ENCODE measurements at places on chromosomes 11 and 22.

GRCh38 chr11:17428925-17429324, 40.5 kb upstream of the KCNJ11 start:
- no peak for DNase-seq

DNA sequence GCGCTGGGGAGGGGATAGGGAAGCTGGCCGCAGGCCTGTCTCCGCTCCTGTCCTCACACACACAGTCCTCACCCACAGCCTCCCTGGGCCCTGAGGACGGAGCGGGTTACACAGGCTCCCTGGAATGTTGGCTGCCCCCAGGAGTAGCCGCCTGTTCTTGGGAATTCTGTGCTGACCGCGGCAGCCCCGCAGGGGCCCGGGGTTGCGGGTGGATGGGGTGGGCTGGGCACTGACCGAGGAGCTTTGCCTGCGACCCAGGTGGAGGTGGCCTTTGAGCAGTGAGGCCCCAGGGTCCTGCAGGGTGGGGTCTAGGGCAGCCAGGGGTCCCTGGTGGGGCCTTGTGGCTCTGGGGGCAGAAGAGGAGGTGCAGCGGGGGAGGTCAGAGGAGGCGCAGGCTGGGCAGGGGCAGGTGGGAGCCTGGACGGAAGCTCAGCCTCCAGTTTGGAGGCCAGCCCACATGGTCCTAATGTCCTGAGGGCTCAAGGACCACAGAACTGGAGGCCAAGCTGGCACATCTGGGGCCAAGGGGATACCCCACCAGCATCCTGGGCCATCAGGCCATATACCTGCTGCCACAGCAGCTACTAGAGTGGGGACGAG, 6.6 kb upstream of the MRGPRG start:
- no peak for DNase-seq

- no peak for DNase-seq
Observed at GRCh38 chr22:28943501-28943879, 60.1 kb downstream of the ZNRF3 start.

GRCh38 chr22:37146051-37146385, 3.7 kb downstream of the IL2RB start:
- no peak for DNase-seq

DNA sequence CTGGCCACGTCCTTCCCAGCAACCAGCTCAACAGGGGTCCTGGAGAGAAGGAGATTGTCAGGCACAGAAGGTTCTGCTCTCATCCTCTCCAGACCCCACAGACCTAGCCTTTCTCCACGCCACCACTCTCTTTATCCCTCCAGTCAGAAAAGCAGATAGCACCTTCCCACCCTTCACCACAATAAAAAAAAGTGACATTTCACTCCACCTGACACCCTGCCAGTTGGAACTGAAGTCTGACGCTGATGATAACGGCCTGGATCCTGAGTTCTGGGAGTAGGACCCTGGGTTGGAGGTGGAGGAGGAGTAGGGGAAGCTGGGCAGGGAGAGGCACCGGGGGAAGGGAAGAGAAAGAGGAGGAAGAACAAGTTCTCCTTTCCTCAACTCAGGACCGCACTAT, 127.5 kb upstream of the ANO1 start:
- DNase-seq, result no peak

DNA sequence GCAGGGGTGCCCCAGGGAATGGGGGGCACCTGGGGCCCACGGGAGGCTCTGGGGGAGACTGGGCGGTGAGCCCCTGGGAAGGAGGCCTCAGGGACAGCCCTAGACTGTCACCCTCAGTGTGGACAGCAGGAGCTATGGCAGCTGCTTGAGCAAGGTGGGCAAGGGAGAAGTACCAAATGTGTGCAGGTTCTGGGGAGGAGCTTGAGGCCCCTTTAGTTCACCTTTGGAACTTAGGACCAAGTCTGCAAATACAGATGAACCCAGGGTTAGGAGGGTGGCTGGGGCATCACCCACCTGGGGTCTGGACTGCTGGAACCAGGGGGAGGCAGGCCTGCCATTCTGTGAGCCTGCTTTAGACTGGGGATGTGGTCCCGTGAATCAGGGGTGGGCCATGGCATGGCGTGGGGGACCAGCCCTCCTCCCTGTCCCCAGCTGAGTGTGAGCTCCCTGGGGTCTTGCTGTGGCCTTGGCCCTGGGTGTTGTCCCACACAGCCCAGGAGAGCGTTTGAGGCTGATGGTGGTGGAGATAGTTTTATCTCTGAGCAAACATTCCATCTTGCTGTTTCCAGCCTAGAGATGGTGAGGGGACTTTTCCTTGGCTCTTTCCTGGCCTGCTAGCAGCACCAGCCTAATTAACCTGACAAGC, 122.3 kb downstream of the KCNQ1 start:
- no peak for DNase-seq

DNA sequence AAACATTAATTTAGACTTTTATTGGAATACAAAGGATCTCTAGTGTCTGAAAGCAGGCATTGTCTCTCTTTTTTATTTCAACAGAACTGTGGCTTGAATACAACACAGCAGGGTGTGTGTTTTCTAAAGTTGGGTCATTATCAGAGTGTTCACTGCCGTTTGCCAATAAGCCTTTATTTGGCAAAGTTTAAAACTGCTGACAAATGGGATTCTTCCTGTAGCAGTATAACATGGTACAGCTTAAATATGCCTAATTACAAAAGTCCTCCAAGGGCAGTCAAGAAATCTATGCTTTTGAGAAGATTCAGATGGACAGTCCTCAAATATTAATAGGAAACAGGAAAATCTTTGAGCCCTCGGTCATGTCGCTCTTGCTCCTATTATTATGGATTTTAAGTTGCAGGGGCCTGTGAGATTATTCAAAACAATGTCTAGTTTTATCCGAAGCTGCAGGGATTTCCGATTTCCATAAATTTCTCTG, 199.9 kb downstream of the MAML2 start:
- DNase-seq, result no peak

GRCh38 chr11:69545976-69546617, 64.6 kb downstream of the LINC01488 start:
- no peak for DNase-seq

- DNase-seq, result no peak
Observed at GRCh38 chr11:2570211-2570811, 125.5 kb downstream of the KCNQ1 start.

DNA sequence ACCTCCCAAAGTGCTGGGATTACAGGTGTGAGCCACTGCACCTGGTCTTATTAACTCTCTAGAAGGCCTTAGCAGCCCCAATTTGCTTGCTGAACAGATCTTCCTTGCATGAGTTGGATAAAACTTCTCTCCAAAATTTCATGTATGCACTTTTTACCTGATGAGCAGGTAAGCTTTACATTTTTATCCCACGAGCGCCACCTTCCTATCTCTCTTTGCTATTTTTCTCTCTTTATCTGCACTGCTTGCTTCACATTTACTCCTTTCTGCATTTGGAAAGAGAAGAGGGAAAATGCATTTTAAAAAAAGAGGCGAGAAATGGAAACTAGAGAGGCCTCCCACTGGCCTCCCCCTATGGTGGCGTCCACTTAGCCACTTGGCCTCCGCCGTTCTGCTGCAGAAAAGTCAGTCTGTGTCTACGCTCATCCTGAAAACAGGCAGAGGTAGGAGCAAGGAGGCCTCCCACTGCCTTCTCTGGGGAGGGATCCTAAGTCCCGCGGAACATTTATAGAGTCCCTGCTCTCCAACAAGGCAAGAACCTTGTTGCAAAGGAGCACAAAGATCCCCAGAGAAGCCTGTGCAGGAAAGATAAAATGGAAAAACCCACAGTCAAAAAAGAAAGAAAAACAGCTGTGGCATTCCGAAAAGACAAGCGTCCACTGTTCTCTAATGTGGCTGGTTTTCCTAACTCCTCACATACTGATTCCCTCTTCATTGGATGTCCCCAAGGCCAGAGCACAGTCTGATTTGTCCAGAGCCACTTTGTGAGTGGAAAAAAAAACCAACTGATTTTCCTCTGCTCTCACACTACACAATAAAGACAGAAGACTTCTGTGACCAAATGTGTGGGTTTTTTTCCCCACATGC, 62.2 kb upstream of the INCENP start:
- no peak for DNase-seq

- no peak for DNase-seq
Observed at GRCh38 chr11:72823105-72823804, 9.0 kb downstream of the ATG16L2 start.

DNA sequence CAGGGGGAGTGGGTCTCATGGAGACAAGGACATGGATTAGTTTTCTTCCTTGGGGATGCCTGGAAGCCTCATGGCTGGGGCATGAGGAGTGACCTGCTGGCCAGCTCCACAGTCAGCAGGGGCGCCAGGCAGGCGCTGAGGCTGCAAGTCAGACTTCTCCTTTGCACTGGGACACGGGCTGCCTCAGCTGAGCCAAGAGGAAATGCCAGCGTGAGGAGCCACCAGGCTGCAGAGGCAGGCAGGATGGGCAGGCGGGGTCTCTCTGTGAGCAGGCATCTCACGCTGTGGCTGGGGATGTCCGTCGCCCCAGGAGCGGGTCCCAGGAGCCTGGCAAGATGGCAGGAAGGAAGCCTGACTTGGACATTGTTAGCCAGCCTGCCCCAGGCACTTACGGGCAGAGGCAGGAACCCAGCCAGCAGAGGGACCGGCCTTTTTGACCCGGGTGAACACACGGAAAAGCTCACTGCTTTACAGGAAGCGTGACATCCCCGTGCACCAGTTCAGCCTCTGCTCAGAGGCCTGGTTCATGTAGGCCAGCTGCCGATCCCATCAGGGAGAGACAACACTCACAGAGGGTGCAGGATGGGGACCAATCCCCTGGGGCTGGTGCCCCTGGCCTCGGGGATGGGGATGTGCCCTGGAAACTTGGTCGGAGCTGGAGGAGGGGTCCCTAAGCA, 10.2 kb downstream of the GNB1L start:
- no peak for DNase-seq

GRCh38 chr22:24894220-24894975, 52.1 kb downstream of the LHFPL7 start:
- DNase-seq, result no peak

GRCh38 chr11:17434108-17434507, 42.5 kb downstream of the ABCC8 start:
- no peak for DNase-seq

DNA sequence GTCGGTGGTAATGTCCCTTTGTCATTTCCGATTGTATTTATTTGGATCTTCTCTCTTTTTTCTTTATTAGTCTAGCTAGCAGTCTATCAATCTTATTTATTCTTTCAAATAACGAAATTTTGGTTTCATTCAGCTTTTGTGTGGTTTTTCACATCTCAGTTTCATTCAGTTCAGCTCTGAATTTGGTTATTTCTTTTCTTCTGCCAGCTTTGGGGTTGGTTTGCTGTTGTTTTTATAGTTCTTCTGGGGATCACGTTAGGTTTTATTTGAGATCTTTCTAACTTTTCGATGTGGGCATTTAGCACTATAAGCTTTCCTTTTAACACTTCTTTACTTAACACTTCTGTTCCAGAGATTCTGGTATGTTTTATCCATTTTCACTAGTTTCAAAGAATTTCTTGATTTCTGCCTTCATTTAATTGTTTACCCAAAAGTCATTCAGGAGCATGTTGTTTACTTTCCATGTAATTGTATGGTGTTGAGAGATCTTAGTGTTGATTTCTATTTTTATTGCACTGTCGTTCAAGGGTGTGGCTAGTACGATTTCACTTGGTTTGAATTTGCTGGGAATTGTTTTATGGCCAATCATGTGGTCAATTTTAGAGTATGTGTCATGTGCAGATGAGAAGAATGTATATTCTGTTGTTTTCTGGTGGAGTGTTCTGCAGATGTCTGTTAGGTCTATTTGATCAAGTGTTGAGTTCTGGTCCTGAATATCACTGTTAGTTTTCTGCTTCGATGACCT, 7.7 kb upstream of the SCGB1D1 start:
- no peak for DNase-seq

- no peak for DNase-seq
Observed at GRCh38 chr22:42439821-42440674, 7.8 kb upstream of the NFAM1 start.

- DNase-seq, result no peak
Observed at GRCh38 chr11:5550440-5551095, 2.2 kb upstream of the OR52H1 start.

DNA sequence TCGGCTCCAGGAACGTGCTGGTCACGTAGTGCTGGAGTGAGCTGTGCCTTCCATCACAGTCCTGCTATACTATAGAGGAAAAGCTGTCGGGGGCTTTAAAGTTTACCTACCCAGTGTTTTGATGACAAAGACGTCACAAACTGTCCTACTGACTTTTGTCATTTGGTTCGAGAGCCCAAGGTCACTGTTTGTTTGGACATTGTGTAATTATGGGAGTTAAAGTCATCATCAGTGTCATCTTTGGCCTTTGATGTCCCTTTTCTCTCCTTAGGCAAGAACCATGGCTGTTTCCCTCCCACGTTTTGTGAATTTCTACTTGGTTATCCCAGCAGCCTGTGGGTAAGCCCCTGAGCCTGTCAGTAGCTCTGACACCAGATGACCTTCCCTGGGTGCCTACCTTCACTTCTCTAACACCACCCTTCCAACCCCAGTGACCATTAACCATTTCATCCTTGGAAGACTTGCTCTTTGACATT, 59.3 kb downstream of the SLC1A2 start:
- DNase-seq, result no peak

DNA sequence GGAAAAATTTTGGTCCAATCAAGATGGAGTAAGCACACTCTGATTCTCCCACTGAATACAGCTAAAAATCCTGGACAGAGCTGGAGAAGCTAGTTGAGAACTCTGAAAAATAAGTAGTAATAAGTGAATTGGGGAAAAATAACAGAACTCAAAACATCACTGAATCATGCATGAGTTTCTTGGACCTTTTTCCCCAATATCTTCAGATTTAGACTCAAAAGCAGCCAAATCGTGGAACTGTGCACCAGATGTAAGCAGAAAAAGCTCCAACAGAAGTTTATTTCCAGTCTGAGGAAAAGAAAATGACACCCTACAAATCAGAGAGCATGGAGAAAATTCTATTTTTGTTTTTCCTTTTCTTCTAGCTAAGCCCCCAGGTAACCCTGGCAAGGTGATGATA, 279.7 kb upstream of the CTSC start:
- no peak for DNase-seq

- DNase-seq, result no peak
Observed at GRCh38 chr22:28017859-28018258, 98.8 kb upstream of the PITPNB start.

- DNase-seq, result no peak
Observed at GRCh38 chr22:37520776-37521191, 1.6 kb upstream of the CARD10 start.

DNA sequence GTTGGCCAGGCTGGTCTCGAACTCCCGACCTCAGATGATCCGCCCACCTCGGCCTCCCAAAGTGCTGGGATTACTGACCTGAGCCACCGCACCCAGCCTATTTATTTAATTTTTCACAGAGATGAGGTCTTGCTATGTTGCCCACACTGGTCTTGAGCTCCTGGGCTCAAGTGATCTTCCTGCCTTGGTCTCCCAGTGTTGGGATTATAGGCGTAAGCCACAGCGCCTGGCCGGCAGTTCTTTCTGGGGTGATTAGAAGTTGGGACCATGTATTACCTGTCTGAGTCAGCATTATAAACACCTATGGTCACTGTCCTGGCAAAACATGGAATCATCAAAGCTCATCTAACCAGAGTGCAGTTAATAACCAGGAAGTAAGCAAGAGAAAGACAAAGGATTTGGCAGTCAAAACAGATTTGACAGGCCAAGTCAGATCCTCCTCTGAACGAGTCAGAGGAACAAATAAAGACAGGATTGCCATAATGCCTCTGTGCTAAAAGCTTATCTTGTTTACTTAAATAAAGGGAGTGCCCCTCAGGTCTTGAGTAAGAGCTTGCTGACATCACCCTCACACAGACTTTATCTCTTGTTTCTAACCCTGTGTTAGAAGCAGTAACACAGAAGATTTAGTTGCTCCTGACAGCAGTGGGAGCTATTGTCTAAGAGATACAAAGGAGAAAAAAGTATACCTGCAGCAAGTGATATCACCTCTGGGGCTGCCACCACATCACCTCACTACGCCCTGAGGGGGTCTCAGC, 3.7 kb downstream of the SERPIND1 start:
- no peak for DNase-seq

GRCh38 chr11:121596195-121597155, 143.7 kb upstream of the SORL1-AS1 start:
- no peak for DNase-seq
